SJSA1 (cell line): ENCODE measurements at places on chromosomes 6 and 20. TPM values are rescaled to one million over a fixed set of nuclear protein-coding genes. Genes with fewer than 3 reads are reported as not detected.

GRCh38 chr20:25090492-25091429 lies 8.8 kb upstream of the VSX1 start:
- DNase-seq: no peak

GRCh38 chr6:108653949-108654348 lies 93.2 kb downstream of the FOXO3 start:
- DNase-seq: no peak

- no peak for DNase-seq
Observed at GRCh38 chr20:42775866-42776265, 413.8 kb downstream of the PTPRT start.

TCP11 gene
- total RNA-seq: 0.60 and 1.6 TPM in 2 replicates

- no peak for DNase-seq
Observed at GRCh38 chr6:50713977-50714486, 706 bp downstream of the TFAP2D start.

SAMD10 gene
- 0.41 and 0.47 TPM in 2 replicates for total RNA-seq

DNA sequence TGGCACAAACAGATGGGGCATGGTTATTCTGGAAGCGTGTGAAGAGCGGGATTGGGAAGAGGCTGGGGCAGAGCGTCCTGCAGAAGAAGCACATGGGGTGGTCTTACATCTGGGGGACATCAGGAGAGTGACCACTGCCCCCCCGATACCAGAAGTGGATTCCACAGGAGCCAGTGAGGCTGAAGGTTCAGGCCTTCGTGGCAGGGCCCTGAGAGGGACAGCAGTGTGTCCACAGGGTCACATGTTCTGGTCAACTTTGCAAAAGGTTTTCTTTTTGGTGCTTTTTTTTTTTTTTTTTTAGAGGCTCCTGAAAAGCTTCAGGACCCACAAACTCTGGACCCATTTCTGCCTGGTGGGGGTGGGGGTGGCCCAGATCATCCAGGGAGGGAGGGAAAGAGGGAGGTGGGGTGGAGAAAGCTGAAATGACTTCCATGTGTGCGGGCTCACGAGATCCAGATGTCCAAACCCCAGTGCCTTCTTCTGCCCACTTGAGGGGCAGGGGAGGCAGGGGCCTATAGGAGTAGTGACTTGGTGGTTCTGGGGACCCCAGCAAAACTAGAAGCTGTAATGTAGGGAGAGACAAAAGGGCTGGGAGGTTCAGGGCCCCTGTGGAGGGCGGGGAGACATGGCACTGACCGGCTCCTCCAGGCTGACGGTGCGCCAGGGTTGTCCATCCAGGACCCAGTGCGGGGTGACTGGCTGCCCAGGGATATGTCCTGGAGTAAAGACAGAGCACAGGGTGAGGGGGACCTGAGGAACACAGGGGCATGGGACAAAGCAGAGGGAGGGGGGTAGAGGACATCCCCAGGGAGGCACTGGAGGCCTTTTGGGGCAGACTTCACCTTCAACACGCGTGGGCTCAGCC lies 2.7 kb downstream of the ADAM33 start:
- no peak for DNase-seq

DNA sequence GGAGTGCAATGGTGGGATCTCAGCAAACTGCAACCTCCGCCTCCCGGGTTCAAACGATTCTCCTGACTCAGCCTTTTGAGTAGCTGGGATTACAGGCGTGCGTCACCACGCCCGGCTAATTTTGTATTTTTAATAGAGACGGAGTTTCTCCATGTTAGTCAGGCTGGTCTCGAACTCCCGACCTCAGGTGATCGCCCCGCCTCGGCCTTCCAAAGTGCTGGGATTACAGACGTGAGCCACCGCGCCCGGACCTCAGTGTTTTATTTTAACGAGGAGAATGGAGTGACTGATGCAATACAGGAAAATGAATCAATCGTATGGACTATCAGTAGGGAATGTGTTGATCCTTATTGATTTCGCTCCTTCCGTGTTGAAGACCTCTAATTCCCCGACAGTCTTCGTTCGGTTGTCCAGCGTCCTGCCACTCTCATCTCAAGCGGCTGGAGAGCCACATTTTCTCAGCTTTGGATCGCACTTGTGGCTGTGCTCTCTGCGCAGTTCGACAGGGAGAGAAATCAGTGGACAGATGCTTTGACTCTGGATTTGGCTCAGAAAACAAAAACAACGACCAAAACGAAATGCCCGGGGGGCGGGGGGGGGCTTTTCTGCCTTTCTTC lies 166.2 kb downstream of the TRIM27 start:
- no peak for DNase-seq

- no peak for DNase-seq
Observed at GRCh38 chr6:125129354-125129753, 24.2 kb upstream of the TPD52L1 start.

DNA sequence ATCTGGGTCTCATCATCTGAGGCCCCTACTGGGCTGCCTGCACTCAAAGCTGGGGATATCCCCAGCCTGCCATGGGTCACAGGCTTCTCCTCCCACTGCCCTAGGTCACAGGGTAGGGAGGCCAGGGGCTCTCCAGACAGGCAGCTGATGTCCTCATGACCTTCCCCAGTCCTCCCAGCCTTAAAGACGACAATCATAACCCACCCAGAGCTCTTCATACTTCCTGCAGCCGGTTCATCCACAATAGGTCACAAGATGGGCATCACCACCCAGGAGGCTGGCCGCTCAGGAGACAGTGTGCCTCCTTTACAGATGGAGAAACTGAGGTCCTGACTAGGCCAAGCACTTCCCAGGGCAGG lies 15.2 kb downstream of the TFEB start:
- no peak for DNase-seq
